ENCODE measurements at places on chromosomes 6 and 20.

GRCh38 chr20:37680420-37680819 lies 13.4 kb upstream of the CTNNBL1 start:
- peak; percentile 23 for DNase-seq

DNA sequence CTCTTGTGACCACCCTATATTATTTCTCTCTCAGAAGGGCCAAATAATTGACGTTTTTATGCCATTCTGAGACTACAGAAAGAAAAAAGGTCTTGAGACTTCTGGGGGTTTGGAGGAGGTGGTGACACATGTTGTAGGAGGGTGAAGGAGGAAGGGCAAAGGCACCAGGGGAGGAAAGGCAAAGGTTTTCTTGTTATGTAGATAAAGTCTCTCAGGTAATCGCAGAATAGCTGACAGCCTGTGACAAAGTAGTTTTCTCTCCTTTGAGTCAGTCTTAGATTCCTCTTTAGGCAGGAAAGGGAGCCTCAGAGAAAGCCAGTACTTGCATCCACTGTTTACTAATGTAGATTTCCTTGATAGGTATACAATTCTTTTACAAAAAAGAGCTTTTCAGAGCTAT lies 23.6 kb downstream of the OR2B2 start:
- no peak for DNase-seq

DNA sequence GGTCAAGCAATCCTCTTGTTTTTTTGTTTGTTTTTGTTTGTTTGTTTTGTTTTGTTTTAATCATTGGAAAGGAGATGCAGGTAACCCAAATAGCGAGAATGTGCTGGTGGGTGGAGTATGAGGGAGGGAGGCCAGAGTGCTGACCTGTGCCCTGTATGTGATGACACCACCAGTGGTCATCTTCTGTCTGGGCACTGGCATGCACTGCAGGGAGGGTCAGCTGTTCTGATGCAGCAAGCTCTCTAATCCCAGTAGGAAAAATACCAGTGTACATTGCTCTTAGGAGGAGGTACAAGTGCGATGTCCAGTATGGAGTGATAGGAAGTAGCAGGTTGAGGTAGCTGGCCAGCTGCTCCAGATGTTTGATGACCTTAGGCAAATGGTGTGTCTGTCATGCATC lies 2.9 kb upstream of the CST1 start:
- DNase-seq, result no peak

DNA sequence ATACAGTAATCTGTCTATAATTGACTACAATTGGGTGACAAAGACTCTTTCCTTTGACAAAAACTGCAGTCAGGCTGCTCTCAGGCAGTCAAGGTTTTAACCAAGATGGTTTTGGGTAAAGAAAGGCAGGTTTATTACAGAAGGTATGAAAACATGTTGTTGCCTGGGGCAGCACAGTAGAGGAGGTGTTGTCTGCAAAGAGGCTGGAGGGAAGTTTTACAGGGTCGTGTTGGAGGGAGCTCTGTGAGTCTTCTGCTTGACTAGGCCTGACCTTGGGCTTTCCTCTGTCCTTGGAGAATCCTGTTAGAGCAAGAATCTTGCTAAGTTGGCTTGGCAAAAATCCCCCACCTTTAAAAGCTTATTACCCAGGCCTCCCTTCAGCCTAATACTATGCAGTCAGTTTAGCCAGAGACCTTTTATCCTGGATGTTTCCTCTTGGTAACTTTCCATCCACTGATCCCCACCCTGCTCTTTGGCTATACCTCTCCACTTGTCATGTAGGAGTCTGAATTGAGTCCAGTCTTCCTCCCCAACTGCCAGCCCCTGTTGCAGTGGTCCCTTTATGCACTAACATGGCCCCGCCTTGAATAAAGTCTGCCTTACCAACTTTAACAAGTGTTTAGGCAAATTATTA lies 143.0 kb upstream of the SLC22A16 start:
- no peak for DNase-seq

GRCh38 chr6:22764496-22764895 lies 195.1 kb downstream of the HDGFL1 start:
- no peak for DNase-seq

- no peak for DNase-seq
Measured at GRCh38 chr6:31579119-31579505, 3.1 kb downstream of the LTB start.

- DNase-seq, result no peak
Measured at GRCh38 chr6:119985952-119986736, 636.6 kb upstream of the MAN1A1 start.

DNA sequence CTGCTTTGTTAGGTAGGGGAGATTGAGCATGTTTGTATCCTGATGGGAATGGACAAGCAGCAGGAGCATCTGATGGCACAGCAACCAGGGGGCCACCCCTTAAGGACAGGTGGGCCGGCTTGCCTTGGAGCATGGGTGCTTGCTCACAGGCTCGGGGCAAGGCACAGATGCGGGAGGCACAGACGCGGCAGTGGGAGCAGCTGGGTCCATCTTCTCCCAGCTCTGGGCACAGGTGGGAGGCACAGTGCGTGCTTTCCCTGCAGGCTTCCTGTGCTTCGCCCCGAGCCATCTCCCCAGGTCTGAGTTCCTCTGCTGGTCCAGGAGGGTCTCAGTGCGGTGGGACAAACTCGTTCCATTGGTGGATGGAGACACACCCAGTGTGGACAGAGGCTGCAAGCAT lies 73.6 kb upstream of the BHLHE23 start:
- DNase-seq, result no peak
